Fibroblast of skin of left biceps (primary cell): ENCODE measurements at places on chromosomes 6 and 20.
A peak's percentile ranks its signal among the peaks of the same experiment; 100 is the strongest.

GRCh38 chr20:4844751-4845465 is 123.2 kb downstream of the PRND start:
- DNase-seq, result no peak

DNA sequence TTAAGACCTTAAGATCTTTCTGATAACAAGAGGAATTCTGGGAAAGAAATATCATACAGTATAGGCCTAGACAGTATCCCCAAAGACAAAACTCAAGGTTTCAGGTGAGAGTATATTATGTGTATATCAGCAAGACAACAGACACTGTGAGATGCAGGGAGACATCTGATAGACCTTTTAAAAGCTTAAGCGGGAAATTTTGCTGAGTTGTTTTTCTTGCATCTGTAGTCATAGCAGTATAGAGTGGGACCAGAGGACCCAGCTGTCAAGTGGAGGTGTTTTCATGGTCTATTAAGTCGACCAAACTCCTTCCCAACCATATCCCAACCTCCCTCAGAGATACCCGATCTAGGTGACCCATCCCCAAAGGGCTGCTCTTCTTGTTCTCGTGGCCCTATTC is 98.1 kb upstream of the THEMIS start:
- no peak for DNase-seq

DNA sequence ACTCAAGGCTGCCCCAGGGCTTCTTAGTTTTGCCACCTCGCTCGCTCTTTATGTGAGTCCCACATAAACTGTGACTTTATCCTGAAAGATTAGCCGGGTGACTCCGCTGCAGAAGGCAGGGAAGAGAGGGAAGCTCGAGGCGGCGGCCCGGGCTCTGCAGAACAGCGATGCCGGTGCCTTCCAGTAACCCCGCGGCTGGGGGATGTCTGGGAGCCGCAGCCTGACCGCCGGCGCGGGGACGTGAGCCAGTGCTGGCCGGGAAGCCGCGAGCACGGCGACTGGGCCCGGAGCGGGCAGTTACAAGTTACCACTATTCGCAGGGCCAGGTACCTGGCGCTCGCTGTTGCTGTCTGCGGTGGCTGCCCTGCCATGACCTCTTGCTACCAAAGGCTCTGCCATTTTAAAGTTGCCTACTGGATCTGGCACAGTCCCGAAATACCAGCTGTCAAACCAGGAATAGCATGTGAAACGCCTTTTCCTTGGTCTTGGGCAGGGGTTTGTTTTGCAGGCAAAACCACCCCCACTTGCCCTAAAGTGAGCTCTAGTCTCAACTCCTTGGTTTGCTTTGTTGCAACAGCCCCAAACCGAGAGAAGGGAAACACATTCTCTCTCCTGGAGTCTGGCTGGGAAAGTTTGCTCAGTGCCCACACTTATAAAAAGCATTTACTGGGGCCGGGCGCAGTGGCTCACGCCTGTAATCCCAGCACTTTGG is 124.0 kb upstream of the SLC2A12 start:
- no peak for DNase-seq

- no peak for DNase-seq
Measured at GRCh38 chr6:112310439-112311125, 36.5 kb upstream of the RFPL4B start.

DNA sequence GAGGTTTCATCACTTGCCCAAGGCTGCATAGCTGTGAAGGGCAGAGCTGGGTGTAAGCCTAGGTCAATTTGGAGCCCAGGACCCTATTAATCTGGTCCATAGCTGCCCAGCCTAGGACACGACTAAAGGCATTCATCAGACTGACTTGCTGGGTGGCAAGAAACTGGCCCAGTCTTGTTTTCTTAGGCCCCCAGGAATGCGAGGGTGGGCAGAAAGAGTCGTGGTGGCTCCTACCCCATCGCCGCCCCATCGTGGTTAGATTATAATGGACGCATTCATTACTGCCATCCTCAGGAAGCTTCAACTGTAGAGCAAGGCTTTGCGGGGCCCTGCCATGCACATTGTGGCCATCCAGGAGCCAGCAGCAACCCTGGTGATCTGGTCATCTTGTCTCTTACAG is 16.1 kb downstream of the DYNLRB1 start:
- DNase-seq, result no peak

DNA sequence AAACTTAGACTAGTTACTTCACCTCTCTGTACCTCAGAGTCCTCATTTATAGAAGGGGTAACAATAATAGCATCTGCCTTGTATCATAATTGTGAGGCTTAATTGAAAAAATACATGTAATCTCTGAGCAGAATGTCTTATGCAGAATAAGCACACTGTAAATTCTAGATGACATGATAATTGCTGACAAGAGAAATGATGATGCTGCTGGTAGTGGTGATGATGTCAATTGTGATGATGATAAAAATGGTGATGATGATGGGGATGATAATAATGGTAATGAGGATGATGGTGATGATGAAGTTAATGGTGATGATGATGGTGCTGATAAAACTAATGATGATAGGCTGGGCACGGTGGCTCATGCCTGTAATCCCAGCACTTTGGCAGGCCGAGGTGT is 346.1 kb upstream of the CDH4 start:
- DNase-seq, result no peak

DNA sequence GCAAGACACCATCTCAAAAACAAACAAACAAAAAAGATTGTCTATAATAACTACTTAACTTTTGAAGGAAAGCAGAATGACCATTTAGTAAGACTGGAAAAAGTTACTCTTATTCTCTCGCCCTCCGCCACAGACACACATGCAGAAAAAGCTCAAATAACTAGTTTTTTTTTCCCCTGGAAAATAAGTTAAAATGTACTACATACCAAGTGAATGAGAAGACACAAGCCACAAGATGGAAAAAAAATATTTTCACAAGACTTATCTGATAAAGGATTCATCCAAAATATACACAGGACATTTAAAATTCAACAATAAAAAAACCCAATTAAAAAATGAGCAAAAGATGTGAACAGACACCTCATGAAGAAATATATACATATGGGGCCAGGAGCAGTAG is 31.9 kb downstream of the NUDT3 start:
- peak; percentile 58 for DNase-seq

DNA sequence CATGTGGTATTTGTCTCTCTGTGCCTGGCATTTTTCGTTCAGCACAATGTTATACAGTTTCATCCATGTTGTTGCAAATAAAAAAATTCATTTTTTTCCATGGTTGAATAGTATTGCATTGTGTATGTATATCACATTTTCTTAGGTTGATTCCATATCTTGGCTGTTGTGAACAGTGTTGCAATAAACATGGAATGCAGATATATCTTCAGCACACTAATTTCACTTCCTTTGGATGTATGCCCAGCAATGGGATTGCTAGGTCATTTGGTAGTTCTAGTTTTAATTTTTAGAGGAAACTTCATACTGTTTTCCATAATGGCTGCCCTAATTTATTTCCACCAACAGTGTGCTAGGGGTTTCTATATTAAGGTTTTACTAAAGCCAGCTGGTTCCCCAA is 52.6 kb downstream of the GFRAL start:
- peak; percentile 41 for DNase-seq

- no peak for DNase-seq
Measured at GRCh38 chr20:53866794-53867740, 203.3 kb downstream of the BCAS1 start.

- no peak for DNase-seq
Measured at GRCh38 chr6:136521427-136521826, 28.8 kb downstream of the MAP7 start.

GRCh38 chr20:32945710-32946221 is 58.5 kb downstream of the SUN5 start:
- no peak for DNase-seq

- no peak for DNase-seq
Measured at GRCh38 chr6:36353411-36353915, 16.8 kb upstream of the BNIP5 start.

DNA sequence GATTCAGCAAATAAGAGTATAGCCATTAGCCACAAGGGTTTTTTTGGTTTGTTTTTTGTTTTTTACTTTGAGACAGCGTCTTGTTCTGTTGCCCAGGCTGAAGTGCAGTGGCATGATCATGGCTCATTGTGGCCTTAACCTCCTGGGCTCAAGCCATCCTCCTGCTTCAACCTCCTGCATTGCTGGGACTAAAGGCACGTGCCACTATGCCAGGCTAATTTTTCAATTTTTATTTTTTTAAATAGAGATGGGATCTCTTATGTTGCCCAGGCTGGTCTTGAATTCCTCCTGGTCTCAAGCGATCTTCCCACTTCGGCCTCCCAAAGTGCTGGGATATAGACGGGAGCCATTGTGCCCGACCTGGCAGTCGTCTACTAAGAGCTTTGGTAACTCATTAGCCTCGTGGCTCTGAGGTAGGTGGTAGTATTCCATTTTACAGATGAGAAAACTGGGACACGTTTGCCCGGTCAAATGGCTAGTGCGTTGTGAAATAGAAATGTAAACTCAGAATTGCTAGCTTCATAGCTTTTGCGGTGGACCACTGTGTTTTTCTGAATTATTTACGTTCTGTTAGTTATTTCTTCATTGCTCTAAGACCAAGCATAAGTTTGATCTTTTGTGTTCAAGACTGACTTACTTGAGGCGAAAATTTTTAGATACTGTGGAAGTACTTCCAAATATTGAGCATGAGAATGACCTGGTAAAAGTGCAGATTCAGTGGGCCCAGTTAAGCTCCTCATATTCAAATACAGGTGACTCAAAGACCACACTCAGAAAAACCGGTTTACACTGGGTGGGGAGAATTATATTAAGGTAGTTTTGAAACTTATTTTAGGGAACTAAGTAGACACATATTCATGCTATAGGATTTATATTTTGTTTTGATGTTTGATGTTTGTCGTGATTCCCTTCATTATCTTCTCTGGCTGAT is 2.1 kb downstream of the PANK2 start:
- no peak for DNase-seq

DNA sequence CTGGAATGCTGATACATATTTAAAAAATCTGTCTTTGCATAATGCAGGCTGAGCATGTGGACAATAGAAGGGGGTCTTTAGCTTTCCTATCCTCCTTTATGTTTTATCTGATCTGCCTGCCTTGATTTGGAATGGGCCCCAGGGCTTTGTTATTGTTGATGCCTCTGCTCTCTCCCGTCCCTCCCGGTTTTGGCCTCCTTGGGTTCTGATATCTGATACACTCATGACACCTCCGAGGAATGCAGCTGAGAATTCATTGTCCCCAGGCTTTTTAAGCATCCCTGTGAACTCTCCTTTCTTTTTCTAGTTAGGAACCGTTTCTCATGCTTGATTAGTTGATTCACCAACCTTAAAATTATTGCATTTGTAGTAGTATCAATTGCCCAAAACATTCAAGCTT is 185.5 kb upstream of the RALGAPA2 start:
- DNase-seq, result no peak

- no peak for DNase-seq
Measured at GRCh38 chr6:165702669-165703068, 39.6 kb upstream of the PDE10A start.

- no peak for DNase-seq
Measured at GRCh38 chr6:128208851-128209580, 308.2 kb upstream of the THEMIS start.

- no peak for DNase-seq
Measured at GRCh38 chr6:169176361-169176991, 77.2 kb downstream of the THBS2 start.

DNA sequence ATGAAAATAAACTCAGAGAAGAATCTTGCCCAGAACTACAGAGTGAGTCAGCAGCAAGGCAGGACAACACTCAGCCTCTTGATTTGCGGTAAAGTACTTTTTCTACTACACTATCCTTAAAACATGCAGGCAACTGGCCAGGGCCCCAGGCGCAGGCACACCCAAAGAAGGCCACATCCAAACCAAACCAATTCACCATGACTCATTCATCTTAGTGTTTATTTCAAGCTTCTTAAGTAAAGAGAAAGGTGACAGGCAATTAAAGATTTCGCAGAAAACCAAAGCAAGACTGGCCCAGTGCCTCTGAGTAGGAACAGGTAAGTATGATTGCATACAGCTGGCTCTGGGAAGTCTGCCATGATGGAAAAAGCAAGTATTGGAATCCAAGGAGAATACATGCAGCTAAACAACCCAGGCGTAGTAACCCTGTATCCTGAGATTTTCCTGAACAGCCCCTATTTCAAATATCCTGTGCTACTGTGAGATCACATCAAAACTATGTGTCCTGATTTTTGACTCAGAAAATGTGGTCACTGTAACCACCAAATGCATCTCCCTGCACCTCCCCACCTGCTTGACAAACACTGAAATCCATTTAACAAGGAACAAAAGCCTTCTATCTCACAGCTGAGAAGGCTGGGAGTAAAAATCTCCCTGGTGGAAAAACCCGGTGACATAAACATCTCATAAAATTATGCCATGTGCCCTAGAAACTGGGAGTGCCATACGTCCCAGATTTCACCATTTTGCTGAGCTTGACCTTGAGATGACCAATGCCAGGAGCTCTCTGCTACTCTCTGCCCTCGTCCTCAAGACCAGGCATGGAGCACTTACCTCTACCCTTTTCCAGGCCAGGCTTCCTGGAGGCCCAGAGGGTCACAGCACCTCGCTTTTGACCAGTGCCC is 12.4 kb downstream of the WFDC3 start:
- peak; percentile 99 for DNase-seq

GRCh38 chr6:40347571-40348011 is 239.6 kb downstream of the LRFN2 start:
- no peak for DNase-seq

DNA sequence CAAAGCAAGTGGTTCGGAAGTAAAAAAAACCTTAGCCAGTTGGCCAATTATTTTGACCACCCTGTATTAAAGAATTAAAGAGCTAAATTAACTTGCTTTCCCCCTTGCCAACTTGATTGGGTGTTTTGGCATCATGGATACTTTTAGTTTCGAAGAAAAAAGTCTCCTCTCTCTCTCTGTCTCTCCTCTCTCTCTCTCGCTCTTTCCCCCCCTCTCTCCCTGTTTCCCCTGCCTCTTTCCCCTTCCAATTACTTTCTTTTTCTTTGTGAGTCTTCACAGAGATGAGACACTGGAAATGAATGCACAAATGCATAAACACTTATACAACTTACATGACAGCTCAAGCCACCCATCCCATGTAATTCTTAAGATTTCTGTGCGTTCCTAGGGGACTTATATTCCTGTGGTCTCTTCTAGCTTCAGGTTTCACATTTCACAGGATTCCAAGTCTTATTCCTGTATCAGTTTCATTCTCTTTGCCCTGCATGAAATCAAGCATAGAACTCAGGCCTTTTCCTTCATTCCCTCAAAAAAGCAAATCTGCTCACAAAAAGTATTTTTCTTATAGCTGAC is 32.9 kb upstream of the EYA4 start:
- DNase-seq, result peak; percentile 16

GRCh38 chr6:162181741-162182401 is 545.7 kb downstream of the PRKN start:
- no peak for DNase-seq

DNA sequence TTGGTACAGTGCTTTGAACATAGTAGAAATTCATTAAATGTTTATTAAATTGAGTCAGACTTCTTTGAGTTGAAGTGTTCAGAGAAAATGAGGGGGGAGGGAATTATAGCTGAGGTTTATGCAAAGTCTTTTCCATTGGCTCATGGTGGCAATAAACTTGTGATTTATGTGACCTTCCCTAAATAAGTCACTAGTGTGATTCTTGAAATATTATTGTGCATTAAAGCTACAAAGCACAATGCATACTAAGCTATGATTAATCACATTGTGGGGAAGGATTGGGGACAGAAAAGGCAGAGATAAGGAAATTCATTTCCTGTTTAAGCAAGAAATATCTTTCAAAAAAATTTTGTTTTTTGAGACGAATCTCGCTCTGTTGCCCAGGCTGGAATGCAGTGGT is 877.5 kb downstream of the TFAP2A start:
- no peak for DNase-seq
